Activated CD8-positive, alpha-beta memory T cell treated with anti-CD3 and anti-CD28 coated beads for 1 hour (primary cell): ENCODE measurements at places on chromosomes 3 and 15.

GRCh38 chr3:165814380-165814779, 22.8 kb downstream of the BCHE start:
- no peak for DNase-seq

DNA sequence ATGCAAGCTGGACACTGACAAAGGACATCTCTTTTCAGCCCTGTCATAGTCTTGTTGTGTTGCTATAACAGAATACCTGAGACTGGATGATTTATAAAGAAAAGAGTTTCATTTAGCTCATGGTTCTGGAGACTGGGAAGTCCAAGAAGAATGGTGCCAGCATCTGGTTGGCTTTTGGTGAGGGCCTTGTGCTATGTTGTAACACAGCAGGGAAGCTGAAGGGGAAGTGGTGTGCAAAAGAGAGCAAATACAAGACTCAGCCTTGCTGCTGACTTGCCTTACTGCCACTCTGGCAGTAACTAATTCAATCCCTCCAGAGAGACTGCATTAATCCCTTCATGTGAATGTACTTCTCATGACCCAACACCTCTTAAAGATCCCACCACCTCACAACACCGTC, 356.3 kb upstream of the PROK2 start:
- DNase-seq: no peak

DNA sequence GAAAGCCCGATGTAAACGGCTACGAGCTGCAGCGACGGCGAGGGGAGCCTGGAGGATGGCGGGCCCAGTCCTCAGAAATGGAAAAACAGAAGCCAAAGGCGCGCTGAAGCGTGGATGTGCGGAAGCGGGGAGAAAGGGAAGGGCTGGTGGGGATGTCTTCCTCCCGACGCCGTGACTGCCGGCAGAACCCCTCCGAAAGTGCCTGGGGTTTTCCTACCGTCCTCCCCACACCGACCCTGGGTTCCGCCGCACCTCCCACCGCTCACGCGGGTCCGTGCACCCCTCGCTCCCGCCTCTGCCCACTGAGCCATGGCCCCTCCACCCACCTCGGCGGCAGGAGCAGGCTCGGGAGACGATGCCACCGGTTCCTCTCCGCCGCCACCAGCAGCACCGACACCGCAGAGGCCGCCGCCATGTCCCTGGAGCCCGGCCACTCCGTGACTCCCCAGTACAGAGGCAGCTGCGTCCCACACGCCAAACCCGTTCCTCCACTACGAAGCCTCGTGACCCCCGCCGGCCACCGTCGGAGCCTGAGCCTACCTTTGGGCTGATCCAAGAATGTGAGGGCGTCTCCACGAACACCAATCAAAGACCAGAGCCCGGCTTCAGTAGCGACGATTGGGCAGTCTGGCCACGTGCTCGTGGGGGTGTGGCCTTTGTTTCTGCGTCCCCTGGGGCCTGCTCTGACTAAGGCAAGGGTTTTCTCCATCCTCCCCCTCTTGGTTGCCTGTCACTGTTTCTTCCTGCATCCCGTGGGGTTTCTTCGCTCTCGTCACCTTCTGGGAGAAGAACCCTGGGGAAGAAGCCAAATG, at the start of gene MCCC1:
MCCC1 (minus strand) TSS at position 471 of the 812 bp plus-strand sequence; CDS start at position 415, 56 bp downstream.
- DNase-seq: peak; percentile 93

DNA sequence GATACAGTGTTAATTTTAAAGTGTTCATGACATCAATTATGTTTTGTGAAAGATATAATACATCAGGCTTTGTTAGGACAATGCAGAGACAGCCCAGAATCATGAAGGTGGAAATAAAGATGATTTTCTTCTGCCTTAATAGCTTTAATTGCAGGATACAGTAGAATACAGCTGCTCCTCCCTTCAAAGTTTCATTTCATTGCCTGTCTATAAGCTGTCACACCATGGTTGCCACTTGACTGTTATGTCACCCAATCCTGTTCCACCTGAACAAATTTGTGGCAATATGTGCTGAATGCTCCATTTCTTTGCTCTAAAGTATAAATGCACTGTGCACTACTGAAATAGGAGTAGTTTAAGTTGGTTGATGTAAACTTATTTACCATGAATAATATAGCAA, 537.8 kb upstream of the ROBO2 start:
- no peak for DNase-seq

DNA sequence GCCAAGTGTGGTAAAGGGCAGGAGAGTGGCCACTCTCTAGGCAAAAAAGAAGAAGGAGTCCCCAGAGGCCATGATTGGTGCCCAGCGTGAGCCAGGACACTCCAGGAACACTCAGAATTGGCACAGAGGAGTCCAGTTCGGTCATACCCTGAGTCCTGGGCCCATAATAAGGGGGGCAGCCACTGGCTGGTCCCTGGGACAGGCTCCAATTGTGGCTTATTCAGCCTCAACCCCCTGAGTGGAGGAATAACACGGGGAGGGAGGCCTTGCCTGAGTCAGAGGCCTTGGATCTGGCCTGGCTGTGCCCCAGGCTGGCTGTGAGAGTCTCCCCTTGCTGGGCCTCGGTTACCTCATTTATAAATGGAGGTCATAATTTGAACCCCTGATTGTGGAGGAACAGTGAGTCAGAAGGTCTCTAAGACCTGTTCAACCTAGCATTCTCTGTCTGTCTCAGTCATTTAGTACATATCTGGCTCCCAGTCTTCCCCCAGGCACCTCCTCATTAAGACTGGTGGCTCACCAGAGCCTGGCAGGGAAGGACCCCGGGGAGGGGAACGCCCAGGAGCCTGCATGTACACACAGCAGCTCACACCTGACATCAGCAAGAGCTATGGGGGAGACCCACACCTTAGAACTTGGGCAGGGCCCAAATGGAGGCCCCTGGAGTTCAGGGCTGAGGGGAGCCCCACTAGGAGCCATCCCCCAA, 95.9 kb upstream of the ATP2B2 start:
- no peak for DNase-seq

- DNase-seq: no peak
These were observed 53.4 kb downstream of the LDHAL6B start for GRCh38 chr15:59260090-59260489.

DNA sequence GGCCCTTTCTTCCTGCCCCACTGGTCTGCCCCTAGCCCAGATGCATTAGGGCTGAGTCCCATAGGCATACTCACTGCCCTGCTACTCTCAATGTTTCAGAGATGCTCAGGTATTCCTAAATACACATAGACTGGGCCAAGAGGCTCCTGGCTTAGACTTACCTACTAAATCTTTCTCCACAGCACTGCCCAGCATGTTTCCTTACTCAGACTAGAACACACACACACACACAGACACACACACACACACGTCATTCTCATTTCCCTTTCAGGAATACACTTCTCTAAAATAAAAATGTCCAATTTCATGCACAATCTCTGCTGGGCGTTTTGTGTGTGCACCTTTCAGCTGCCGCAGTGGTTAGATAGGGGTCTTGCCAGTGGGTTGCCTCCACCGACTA, 175.7 kb downstream of the FAM43A start:
- DNase-seq: no peak

DNA sequence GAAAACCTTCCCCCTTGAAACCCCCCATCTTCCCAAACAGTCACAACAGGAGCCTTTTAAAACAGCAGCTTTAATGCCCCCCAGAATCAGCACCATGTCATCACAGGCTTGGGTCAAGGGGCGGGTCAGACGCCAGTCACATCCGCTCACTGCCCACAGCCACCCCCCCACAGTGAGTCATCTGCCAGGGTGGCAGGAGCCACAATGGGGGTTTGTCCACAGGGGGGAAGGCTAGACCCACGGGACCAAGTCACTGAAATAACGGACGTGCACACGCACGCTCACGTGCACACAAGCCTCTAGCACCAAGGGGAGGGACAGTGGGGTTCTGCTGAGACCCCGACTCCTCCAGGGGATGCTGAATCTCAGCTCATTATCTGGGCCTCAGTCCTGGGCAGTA, 441 bp upstream of the UCN2 start:
- peak; percentile 8 for DNase-seq

GRCh38 chr3:43036621-43037423, 57.7 kb downstream of the GASK1A start:
- no peak for DNase-seq
